ENCODE measurements at places on chromosomes 7 and 10. TPM values are rescaled to one million over a fixed set of nuclear protein-coding genes. Genes with fewer than 3 reads are reported as not detected.

DNA sequence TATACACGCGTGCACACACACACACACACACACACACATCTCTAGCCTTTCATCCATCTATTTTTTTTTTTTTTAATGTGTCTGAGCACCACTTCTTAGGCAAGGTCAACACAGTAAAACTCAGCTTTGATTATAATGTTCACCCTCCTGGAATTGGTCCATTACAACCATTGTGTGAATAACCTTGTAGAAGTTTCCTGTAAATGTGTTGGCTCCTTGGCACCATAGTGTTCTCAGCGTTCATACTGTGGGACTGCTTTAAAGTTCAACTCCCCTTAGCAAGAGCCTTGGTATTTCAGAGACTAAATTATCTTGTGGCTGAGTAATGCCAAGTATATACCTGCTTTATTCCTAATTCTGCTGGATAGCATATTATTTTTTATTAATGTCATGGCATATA is 106.3 kb upstream of the PRPS1L1 start:
- no peak for DNase-seq

GRCh38 chr10:13491747-13492360 is 37.0 kb downstream of the BEND7 start:
- DNase-seq = no peak

GRCh38 chr7:6242561-6242960 is 29.9 kb downstream of the CYTH3 start:
- no peak for DNase-seq

RBP3 gene
- total RNA-seq = not detected

CCDC7 gene
- 50.1 TPM for total RNA-seq

DNA sequence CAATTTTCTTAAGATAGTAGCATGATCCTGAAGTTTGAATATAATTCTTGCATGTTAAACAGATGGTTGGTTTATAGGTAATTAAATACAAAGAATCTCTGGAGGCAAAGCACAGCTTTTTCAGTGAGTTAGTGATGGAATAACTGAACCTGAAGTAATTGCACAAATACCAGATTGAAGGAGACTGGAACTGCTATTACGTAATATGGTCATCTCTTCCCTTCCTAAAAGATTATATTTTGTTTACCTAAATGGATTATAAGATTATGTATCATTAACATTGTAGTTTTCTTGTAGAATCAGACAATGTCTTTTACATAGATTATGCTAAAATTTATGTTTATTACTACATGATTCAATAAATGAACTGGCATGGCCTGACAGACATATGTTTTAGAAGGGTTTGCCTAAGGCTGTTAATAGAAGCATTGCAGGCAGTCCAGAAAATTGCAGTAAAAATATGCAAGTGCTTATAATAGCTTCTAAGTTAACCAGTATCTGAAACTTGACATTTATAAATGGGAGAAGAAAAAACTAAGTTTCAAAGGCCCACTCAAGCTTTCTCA is 35.8 kb upstream of the GPR37 start:
- DNase-seq = no peak

- no peak for DNase-seq
Observed at GRCh38 chr7:99313204-99313573, 12.5 kb upstream of the ARPC1A start.

- DNase-seq = no peak
Observed at GRCh38 chr7:112533591-112533990, 52.8 kb downstream of the LSMEM1 start.

- no peak for DNase-seq
Observed at GRCh38 chr10:102837230-102837721, at the start of gene CYP17A1. Gene CYP17A1, minus strand, starts transcription at chr10:102837413. Its CDS starts 52 bp downstream, at chr10:102837361.

DNA sequence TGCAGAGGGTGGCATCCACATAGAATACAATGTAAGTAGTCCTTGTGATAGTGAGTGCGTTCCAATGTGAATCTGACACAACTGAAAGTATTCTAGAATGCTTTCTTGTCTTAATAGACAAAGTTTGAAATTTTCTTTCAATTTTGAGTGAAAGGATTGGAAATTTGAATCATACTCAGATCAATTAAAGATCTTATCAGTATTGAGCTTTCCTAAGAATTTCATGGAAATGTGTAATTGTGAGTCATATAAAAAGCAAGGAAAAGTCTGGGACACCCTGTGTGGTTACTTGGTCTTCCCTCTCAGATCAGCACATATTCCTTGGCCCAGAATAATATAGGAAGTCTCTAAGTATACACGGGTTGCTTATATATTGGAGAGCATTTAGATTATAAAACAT is 99.1 kb downstream of the MBL2 start:
- DNase-seq = no peak

GRCh38 chr7:75953931-75954330 is 39.0 kb downstream of the POR start:
- DNase-seq = no peak

- no peak for DNase-seq
Observed at GRCh38 chr10:124010024-124010423, 83.4 kb downstream of the CHST15 start.

DNA sequence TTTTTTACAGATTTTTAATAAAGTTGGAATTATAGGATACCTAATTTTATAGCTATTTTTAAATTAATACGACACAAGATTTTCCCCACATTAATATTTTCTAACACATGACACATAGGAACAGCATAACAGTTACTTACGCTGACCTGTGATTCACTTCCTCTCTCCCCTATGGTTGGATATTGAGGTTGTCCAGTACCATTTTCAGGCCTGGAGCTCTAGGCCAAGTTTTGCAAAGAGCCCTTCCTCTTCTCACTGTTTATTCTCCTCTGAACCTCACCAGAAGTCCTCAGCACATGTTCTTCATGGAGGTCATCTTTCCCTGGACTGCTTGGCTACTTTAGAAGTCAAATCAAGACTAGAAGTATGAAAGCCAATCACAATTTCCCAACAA is 28.2 kb downstream of the LYZL1 start:
- no peak for DNase-seq

C10orf143 gene
- 5.2 TPM for total RNA-seq

DNA sequence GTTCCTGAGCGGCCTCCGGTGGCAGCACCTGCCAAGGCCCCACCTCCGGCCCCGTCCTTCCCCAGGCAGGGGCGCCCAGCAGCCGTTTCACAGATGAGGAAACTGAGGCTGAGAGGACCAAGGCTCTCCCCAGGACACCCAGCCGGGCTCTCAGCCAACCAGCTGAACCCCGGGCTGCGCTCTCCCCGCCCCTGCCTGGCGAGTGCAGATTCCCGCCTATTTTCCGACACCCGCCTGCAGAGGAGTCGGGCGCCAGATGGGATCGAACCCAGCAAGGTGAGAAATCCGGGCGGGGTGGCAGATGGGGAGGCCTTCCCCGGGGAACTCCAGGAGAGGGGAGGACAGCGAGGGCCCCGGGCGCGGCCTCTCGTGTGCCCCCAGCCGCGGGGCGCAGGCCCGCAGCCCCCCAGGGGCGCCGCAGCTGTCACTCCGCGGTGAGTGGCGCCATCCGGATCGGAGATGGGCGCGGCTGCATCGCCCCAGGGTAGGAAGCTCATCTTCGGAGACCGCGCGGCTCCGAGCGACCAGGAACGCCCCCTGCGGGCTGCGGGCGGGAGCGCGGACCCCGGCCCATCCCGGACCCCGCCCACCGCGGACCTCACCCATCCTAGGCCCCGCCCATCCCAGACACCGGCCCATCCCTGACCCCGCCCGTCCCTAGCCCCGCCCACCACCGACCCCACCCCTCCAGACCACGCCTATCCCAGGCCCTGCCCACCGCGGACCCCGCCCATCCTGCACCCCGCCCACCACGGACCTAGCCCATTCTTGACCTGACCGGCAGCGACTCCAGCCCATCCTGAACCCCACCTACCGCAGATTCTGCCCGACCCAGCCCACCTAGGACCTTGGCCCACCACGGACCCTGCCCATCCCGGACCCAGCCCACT is 90.3 kb downstream of the MICALL2 start:
- DNase-seq = peak; percentile 22

CTAGE8 gene
- 1.2 TPM for total RNA-seq

RPS24 gene
- 1,832 TPM for total RNA-seq

DNA sequence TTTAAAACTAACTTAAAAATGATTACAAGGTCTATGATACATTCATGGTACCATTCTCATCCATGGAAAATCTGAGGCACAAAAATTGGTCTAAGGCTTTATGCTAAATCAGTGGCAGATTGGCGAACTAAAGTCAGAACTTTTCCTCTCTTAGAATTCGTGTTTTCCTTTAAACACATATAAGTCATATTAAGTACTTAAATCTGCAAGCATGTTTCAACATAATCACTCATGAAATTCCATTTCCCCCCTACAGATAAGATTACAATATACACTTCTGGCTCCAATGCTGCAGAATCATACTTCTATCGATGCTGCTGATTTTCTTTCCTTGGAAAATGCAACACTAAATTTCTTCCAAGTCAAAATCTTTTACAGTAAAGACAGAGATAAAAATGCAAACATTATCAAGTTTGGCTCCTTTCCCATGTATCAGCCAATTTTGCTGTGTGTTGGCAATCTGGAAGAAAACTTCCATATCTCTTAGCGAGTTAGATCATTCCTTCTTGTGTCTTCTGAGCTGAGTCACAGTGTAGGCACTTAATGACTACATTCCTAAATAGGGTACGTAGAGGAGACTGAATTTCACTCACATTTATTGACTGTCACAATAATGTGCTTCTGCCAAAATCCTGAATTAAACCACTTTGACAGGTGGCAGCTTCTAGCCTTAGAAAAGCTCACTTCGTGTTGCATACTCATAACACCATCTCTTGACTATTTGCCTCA is 76.4 kb upstream of the LRRC17 start:
- no peak for DNase-seq

GRCh38 chr10:80284522-80284921 is 4.9 kb downstream of the MAT1A start:
- no peak for DNase-seq

DNA sequence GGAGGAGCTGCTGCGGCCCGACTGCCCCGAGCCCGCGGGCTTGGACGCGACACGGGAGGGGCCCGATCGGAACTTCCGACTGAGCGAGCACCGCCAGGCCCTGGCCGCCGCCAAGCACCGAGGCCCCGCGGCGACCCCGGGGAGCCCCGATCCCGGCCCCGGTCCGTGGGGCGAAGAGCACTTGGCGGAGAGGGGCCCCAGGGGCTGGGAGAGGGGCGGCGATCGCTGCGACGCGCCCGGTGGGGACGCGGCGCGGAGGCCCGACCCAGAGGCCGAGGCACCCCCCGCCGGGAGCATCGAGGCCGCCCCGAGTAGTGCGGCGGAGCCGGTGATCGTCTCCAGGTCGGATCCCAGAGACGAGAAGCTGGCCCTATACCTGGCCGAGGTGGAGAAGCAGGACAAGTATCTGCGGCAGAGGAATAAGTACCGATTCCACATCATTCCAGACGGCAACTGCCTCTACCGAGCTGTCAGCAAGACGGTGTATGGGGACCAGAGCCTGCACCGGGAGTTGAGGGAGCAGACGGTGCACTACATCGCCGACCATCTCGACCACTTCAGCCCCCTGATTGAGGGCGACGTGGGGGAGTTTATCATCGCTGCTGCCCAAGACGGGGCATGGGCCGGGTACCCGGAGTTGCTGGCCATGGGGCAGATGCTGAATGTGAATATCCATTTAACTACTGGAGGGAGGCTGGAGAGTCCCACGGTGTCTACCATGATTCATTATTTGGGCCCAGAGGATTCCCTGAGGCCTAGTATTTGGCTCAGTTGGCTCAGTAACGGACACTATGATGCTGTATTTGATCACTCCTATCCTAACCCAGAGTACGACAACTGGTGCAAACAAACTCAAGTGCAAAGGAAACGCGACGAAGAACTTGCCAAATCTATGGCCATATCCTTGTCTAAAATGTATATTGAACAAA is 1.4 kb downstream of the OTUD1 start:
- DNase-seq = peak; percentile 20

SLC18A2 gene
- not detected for total RNA-seq

DNA sequence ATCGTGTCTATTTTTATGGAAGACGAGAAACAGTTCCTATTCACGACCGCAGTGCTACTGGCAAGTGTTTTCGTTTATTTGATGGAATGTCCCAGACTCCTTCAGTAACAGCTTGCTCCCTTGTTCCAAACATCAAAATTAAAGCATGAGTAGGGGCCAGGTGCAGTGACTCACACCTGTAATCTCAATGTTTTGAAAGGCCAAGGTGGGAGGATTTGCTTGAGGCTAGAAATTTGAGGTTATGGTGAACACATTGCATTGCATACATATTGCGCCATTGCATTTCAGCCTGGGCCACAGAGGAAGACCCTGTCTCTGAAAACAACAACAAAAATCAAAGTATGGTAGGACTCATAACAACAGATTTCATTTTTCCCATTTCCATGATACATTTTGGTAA is 22.8 kb downstream of the PTTG1IP2 start:
- DNase-seq = no peak

DNA sequence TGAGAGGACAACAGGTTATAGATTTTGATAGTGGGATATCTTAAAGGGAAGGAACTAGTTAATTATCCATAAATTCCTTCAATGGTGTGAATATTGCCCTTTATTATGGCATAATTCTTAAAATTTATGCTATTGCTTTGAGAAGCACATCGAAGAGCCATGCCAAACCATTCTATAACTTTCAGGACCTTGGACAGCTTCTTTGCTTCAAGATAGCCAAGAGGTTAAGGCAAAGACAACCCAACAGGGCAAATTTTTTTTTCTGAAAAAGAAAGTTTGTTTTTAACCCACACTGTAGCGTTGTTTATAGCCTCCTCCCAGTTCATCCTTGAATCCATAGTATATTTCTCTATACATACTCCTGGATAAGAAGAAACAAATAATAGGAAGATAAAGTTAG is 103.2 kb downstream of the NRG3 start:
- no peak for DNase-seq

UTF1 gene
- not detected for total RNA-seq

DNA sequence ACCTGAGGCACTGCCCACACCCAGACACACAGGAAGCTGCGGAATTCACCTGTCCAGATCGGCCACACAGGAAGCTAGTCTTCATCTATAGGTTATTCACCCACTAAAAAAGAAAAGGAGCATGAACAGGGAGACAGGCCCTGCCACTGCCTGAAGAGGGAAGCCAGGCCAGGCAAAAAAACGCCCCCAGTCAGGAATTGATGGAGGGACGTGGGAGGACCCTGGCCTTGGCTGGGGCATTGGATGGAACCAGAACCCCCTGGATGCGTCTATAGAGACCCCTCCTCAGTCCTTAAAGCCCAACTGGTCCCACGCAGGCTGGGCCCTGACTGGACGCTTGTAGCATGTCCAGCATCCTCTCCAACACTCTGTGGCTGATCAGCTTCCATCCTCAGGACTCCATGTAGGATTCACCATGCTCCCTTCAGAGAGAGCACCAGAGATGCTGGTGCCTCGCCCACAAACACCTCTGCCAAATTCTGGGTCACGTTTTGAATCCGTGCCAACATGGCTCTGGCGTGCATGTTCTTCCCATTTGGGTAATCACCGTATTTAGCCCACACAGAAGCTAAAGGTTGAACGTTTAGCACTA is 259.3 kb upstream of the TCERG1L start:
- DNase-seq = no peak

KCNH2 gene
- 0.90 TPM for total RNA-seq

- DNase-seq = no peak
Observed at GRCh38 chr10:97531401-97531986, 32.8 kb downstream of the UBTD1 start.

TMEM130 gene
- total RNA-seq = not detected

GRCh38 chr7:47803846-47804245 is 144.4 kb downstream of the PKD1L1 start:
- DNase-seq = no peak

- no peak for DNase-seq
Observed at GRCh38 chr7:65251851-65252620, 121.6 kb upstream of the ZNF92 start.
